ENCODE measurements at places on chromosomes 5 and 9.

GRCh38 chr5:156595132-156595787, 254.8 kb upstream of the PPP1R2B start:
- no peak for DNase-seq

DNA sequence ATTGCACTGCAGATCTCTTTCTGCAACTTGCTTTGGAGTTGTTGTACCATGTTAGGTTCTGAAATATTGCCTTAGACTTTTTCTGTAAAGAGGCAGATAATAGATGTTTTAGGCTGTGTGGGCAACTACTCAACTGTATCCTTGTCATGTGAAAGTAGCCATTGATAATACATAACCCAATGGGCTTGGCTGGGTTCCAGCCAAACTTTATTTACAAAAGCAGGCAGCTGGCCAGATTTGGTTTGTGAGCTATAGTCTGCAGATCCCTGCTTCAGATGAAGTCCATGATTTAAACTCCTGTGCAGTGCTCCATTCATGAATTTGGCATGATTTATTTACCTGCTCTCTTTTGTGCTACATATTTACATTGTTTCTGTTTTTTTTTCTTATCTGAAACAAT, 300.4 kb downstream of the IRX2 start:
- no peak for DNase-seq

GRCh38 chr5:52996979-52997378, 7.8 kb downstream of the ITGA2 start:
- DNase-seq, result no peak

GRCh38 chr5:119357270-119357669, 1.5 kb downstream of the TNFAIP8 start:
- DNase-seq, result no peak

DNA sequence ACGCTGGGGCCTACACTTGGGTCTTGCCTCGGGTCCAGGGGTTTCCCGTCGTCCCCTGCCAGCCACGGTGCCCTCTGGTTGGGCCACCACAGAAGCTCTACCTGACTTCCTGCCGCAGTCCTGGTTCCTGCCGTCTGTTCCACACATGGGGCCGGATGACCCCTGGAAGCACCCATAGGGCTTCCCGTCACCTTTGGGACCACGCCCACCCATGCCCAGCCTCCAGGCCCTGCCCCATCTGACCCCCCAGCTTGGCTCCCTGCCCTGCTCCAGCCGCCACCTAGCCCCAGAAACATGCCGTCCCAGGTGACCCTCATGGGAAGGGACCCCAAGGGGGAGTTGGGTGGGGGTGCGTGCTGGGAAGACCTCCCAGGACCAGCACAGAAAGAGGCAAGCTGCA, 13.7 kb downstream of the MRPL36 start:
- no peak for DNase-seq

DNA sequence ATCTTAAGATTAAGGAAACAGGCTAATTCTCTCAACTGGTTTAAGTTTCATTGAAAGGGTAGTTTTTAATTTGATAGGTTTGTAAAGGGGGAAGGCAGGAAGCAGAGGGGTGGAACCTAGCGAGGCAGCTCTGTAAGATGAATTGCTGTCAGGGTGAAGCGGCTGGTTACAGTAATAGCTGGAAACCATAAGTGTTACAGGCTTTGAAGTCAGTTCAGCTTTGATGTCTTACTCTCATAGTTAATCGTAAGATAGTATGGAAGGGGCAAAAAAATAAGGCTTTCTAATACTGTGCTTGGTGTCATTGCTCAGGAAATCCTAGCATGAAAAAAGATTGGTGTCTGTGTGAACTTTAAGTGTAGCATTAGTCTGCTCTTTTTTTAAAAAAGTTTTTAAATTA, 20.3 kb downstream of the POU5F2 start:
- no peak for DNase-seq
